ENCODE measurements at places on chromosomes 4 and X.
A peak's percentile ranks its signal among the peaks of the same experiment; 100 is the strongest.

- DNase-seq: no peak
Observed at GRCh38 chr4:6813725-6814124, 31.2 kb downstream of the KIAA0232 start.

GRCh38 chr4:100591161-100591876 is 73.5 kb upstream of the EMCN start:
- peak; percentile 62 for DNase-seq

GRCh38 chr4:92961881-92962280 is 658.1 kb downstream of the GRID2 start:
- DNase-seq: no peak

DNA sequence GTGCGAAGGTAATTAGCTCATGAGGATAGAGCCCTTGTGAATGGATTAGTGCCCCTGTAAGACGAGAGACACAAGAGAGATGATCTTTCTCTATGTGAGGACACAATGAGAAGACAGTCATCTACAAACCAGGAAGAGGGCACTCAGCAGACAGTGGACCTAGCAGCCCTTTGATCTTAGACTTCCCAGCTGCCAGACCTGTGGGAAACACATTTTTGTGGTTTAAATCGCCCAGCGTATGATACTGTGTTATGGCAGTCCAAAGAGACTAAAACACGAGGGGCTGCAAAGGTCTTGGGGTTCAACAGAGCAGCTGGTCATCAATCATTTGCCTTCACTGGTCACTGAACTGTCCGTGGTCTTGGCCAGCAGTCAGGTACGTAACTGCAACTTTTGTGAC is 9.2 kb upstream of the SYNPO2 start:
- no peak for DNase-seq
